ENCODE measurements at places on chromosomes 1 and 21.

- DNase-seq, result no peak
Observed at GRCh38 chr1:232327269-232327668, 302.7 kb downstream of the SIPA1L2 start.

GRCh38 chr1:156704930-156705320 is 458 bp downstream of the CRABP2 start:
- no peak for DNase-seq

- no peak for DNase-seq
Observed at GRCh38 chr1:219858980-219859379, 69.4 kb downstream of the SLC30A10 start.

DNA sequence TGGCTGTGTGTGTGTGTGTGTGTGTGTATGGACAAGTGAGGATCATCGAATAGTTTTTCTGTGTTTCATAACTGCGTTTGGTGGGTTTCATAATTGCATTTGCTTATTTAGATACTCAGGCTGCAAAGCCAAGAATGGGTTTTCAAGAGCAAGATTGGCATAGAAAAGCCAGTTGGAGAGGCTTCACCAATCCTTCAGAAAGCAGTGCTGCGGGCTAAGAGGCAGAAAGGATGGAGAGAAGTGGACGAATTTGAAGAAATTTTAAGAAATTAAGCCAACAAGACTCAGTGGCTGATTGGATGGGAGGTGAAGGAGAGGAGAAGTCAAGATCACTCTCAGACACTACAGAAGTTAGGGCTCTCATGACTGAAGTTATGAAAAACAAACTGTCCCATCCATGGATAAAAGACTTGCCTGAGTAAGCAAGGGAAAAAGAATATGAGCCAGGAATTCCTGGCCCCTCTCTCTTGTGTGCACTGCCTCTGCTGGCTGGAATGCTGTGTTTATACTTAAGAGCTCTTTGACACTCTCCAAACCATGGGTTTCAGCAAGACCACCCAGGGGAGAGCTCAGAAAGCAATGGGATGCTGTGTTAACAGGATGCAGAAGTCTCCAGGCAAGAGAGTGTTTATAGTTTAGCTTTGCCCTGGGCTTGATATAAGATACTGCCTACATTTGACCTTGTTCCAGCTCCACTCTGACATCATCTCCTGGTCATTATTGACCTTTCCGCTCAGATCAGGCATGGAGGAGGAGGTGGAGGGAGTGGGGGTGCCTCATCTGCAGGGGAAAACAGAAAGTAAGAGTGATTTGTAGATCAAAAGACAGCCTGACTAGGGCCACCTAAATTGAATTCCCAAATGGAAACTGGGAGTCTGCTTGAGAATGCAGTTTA is 232.0 kb upstream of the PLXNA2 start:
- DNase-seq, result no peak

DNA sequence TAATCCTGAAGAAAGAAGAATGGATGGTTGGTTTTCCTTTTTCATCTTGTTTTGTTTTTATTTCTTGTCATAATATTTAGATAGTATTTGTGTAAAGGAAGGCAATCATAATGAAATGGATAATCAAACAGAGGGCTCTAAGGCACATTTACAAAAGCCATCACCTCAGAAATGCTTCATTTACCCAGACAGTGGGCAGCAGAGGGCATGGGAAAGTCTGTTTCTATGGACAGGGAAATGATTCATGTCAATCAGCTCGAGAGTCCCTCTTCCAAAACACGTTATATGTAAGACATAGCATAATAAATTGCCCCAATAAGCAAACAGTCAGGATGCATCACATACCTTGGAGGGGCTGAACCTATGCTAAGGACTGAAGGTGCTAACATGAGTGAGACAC is 426.1 kb downstream of the PLPP3 start:
- DNase-seq, result no peak

GRCh38 chr1:235960809-235961208 is 94.1 kb upstream of the LYST start:
- no peak for DNase-seq

DNA sequence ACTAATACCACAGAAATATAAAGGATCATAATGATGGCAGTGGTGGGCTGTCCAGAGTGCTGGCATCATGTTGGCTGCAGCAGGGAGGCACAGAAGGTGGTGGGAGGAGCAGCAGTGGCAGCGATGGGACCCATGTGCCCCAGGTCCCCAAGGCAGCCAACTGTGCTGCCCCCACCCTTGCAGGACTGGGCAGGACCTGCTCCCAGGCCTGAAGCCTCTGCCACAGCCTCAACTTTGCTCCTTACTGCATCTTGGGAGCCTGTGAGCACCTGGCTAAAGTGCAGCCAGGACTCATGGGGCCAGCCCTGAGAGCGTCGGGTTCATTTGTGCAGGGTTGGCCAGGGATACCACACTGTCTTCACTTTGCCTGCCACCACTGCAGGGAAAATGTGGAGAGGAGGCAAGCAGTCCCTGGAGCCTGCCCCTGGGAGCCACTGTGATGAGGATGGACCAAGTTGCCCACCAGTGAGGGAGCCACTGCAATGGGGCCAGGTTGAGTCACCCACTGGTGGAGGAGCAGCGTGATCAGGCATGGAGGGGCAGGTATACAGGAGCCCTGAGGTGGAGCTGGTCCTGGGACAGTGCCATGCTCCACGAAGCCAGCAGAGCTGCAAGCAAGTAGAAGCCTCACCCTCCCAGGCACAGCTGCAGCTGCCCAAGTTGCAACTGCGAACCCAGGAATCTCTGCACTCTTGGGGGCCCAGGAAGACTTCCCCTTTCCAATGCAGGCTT is 25.3 kb upstream of the DENND1B start:
- no peak for DNase-seq

DNA sequence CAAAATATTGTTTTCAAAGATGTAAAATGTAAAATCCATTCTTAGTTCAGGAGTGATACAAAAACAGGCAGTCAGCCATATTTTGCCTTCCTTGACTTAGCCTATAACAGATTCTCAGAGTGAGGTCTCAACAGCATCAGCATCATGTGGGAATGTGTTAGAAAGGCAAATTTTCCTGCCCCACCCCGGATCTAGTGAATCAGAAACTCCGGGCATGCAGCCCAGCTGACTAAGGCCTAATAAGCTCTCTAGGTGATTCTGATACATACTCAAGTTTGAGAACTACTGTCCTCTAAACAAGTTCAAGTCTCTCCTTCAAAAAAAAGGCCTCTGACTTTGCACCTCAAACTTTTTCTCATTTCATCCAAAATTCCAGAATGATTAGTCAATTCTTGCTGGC is 46.9 kb upstream of the PRRC2C start:
- no peak for DNase-seq

DNA sequence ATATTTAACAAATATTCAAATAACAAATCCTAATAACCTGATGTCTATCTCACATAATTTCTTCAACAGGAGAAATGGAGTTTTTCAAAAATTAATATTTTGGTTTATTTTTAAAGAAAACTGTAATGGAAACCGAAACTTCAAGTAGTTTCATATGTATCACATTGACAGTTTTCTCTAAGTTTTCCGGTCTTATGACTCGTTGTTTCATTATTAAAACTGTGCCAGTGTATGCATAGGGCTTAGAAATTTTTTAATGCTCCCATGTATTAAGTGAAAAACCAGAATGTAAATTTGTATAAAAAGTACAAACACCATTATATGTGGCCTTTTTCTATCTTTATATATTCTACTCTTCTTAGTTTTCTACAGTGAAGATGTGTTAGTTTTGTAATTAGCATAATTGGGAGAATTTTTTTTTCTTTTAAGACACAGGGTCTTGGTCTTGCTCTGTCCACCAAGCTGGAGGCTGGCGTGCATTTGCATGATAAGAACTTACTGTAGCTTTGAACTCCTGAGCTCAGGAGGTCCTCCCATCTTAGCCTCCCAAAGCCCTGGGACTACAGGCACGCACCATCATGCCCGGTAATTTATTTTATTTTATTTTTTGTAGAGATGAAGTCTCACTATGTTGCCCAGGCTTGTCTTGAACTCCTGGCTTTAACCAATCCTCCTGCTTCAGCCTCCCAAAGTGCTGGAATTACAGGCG is 43.9 kb upstream of the SAMSN1 start:
- DNase-seq, result no peak

DNA sequence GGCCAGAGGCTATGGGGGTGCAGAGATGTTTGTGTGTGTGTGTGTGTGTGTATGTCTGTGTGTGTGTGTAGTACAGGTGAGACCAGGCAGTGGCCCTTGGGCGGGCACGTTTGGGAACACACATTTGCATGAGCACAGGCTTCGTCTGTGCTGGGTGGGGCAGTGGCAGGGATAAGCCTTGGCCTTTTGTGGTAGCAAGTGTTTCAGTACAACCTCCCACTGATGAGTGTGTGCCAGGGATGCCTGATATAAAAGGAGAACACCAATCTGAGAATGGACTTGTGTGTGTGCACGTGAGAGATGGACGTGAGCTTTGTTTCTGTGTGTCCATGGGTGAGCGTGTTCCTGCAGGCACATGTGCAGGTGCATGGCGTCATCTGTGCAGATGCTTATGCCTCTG is 3.0 kb downstream of the NTRK1 start:
- no peak for DNase-seq

DNA sequence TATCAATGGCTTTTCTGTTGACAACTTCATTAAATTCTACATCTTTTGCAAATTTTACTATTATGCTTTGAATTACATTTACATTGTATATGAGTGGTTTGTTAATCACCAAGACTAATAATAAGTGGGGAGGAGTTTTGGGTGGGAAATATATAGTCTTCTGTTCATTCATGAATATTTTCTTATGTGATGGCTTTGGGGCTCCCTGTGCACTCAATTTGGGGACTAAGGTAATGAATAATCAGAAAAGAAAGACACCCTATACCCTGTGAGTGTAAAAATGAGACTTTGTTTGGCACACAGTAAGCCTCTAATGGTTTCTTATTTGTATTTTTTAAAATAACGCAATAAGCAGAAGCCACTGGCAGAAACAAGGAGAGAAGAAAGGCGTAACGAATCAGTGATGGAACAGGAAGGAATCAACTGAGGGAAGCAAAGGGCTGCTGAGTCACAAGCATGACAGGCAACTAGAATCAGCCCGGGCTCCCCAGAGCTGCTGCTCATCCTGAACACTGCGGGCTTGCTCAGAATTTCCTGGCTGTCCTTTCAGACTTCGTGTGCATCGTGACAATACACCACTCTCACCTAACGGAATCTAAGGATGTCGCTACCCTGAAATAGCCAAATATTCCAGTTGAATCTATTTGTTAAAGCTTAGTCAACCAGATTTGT is 20.8 kb upstream of the RGS2 start:
- DNase-seq, result no peak

- DNase-seq, result no peak
Observed at GRCh38 chr1:76162254-76162653, 87.7 kb downstream of the ST6GALNAC3 start.

DNA sequence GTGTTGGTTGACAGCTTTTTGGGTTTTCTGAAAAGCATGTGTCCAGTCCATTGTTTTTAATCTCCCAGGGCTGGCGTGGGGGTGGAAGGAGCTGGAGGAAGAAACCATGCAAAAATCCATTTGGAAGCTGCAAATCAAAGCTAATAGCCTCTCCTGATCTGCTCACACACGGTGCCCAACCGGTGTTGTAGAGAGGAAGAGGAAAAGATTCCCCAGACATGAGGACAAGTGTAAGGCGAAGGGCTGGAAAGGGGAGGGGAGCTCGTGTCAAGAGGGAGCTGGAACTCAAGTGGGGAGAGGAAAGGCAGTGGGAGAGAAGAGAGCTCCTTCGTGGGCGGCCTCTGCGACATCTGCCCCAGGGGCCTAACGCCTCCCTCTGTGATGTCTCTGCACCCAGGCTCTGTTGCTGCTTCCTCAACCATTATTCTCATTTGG is 112.3 kb upstream of the IRF2BP2 start:
- no peak for DNase-seq

- no peak for DNase-seq
Observed at GRCh38 chr1:29433830-29434229, 197.5 kb downstream of the PTPRU start.

GRCh38 chr1:6423321-6423999 is 1.1 kb upstream of the ESPN start:
- no peak for DNase-seq

GRCh38 chr1:13702425-13703127 is 2.6 kb downstream of the PRDM2 start:
- DNase-seq, result no peak

GRCh38 chr1:211705467-211706091 is 30.2 kb upstream of the NEK2 start:
- no peak for DNase-seq

DNA sequence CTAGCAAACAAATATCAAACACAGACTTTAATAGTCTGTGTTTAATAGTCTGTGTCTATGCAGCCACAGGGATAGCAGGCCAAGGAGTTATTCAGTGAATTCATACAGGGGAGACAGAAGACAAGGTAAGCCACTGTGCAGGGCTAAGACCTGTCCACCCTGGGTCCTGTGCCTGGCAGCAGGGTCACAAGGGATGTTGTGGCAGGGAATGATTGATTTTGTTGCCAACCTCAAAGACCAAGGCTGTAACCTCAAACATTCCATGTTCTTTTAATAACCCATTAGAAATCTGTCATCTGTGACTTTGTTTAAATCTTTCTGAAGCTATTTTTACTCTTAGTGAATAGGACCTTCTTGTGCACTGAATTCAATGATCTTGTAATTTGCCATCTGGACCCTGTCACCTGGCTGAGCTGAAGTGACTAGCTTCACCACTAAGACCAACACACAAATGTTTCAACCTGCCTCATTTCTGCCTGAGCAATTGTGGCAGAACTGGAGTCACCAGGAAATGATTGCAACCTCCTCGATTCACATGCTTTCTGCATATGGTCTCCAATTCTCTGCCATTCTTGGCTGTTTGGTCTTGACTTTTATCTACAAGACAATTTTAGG is 154.2 kb downstream of the ASTN1 start:
- DNase-seq, result no peak

GRCh38 chr1:107574044-107574443 is 390.9 kb downstream of the VAV3 start:
- DNase-seq, result no peak

GRCh38 chr1:111597426-111597825 is 22.2 kb upstream of the RAP1A start:
- no peak for DNase-seq

Measured in esophagus squamous epithelium (tissue), 5 donors.